Nephron progenitor cell (in vitro differentiated cells): ENCODE measurements at places on chromosomes 5 and 9.
A peak's percentile ranks its signal among the peaks of the same experiment; 100 is the strongest.

DNA sequence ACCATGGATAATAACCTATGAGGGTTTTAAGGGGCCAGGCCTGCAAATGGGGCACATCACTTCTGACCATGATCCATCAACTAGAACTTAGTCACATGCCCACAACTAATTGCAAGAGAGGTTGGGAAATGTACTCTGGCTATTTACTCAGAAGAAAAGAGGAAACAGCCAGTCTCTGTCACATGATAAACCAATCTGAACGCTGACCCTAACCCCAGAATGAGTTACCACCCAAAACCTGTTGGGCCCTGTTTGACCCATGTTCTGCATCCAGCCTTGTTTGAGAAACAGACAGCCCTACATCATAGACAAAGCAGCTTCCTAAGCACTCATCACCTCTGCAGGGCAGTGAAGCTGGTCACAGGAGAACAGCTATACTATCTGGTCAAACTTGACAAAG lies 5.8 kb downstream of the MACROH2A1 start:
- DNase-seq: no peak

- no peak for DNase-seq
These were observed 120.1 kb upstream of the MYO10 start for GRCh38 chr5:17056141-17056631.

- peak; percentile 50 for DNase-seq
These were observed 730 bp downstream of the ZMYND19 start for GRCh38 chr9:137589441-137590122.

- no peak for DNase-seq
These were observed 8.0 kb downstream of the SPOCK1 start for GRCh38 chr5:137491121-137491520.
